ENCODE measurements at places on chromosomes 5 and 9.

DNA sequence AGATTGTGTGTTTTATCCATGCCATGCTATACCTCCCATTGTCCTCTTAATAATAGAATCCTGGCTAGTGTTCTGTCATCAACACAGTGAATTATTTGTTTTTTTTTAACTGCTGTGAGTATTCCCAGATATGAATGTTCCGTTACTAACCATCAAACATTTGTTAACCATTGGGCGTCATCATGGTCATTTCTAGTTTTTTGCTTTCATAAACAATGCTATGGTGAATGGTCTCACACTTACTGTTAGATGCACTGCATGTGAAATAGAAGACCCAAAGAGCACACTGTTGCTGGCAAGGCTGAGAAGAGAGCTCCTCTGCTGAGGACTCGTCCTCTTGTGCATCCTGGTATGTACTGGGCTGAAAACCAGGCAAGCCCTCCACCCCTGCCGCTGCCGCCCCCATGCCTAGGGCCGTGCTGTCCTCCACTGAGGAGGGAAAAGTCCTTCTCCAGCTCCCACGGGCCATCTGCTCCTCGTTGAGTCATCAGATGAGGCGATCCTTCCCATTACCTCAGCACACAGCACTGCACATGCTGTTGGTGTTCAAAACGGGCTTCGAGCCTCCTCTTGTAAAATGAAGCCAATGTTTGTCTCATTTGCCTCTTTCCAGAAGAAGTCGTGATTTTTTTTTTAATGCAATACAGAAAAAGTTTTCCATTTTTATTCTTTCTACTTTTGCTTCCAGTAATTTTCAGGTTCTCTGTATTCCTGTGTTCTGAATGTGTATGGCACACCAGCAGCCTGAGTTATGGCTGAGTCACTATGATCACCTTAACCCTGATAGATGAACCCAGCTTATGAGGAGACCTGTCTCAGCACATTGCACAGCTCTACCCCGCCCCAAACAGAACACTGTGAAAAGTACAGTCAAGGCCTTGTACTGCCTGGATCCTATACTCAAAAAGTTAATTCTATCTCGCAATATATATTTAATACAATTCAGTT is 219.0 kb downstream of the AOPEP start:
- DNase-seq: no peak

DNA sequence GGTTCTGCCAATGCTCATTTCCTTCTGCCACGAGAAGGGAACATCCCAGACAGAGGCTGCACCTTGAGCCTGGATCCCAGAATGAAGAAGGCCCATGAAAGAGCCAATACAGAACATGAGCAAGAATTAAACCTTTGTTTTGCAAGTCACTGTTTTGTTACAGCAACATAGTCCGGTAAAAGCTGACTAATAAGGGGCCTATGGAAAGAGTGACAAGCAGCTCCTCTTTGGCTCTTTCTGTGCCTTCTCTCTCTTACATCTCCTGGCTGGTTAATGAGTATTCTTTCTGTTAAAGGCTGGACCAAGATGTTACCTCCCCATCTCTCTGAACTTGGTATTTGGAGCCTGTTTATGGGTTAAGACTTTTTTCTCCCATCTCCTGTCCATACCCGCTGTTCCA is 10.8 kb downstream of the GFRA3 start:
- DNase-seq: no peak

GRCh38 chr9:34171753-34172535 is 6.9 kb upstream of the UBAP1 start:
- peak; percentile 53 for DNase-seq

DNA sequence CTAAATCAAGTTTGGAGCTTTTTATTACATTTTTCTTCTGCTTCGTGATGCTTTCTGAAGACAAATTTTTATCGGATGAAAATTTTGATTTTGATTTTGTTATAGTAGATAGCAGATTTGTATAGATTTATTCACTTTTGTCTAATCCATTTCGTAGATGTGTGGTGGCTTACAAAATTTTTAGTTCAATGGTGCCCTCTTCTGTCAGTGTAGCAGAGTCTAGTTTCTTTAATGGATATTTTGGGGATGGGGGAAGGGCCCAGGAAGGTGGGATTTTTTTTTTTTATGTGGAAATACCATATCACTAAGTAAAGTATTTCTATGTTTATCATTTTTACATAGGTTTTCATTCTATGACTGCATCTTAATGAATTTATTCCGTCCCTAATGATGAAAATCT is 259.9 kb upstream of the TARS1 start:
- DNase-seq: peak; percentile 38

GRCh38 chr9:5971740-5972139 is 43.7 kb downstream of the RANBP6 start:
- DNase-seq: no peak

DNA sequence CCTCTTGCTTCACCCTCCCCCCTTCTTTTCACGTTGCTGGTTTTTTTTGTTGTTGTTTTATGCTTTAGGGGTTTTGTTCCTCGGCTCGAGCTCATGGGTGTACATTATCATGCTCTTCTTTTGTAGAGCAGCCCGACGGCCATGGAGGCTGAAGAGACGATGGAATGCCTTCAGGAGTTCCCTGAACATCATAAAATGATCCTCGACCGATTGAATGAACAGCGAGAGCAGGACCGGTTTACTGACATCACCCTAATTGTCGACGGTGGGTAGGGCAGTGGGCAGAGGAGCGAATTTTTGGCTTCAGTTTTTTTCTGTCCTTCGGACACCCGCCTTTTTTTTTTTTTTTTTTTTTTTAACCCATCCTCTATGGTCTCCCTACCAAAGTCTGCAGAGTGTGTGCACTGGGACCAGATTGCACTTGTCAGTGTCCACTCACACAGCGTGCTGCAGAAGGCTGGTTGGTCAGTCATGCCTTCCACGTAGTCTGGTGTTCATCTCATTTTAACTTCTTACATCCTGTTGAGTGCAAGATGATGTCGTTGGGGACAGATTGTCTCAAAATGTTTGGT is 1.3 kb downstream of the ZNF131 start:
- DNase-seq: peak; percentile 44

GRCh38 chr9:107180206-107180605 is 102.9 kb upstream of the RAD23B start:
- no peak for DNase-seq

GRCh38 chr9:87478226-87478992 is 19.3 kb upstream of the DAPK1 start:
- DNase-seq: no peak

- DNase-seq: no peak
Observed at GRCh38 chr9:36948051-36948450, 86.0 kb downstream of the PAX5 start.

GRCh38 chr5:14135621-14136020 is 7.5 kb upstream of the TRIO start:
- no peak for DNase-seq

- no peak for DNase-seq
Observed at GRCh38 chr5:63089147-63089546, 510.5 kb downstream of the LRRC70 start.

GRCh38 chr5:1279443-1280151 is 15.3 kb downstream of the TERT start:
- DNase-seq: no peak

DNA sequence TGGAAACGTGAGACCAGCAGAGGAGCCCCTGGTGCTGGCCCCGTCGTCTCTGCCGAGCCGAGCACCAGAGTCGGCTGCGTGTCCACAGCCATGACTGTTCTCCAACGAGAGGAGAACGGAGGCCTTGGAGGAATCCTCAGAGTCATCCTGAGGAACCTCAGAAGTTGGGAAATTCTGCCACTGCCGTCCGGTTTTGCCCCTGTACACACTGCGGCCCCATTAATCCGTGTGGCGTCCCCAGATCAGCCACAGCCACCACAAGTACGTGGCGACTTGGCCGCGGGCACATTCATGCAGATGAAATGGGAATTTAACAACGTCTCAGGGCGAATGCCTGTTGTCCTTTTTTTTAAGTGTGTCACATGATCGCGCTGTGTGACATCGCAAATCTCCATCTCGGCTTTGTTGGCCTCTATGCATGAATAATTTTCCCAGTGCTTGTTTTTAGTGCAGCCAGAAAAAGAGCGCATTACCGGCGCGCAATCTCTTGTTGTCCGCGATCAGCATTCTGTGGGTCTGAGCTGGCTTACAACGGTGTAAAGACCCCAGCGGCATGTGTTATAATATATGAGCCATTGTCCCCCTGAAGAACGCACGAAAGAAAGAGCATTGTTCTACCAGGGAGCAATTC is 323.0 kb upstream of the IRX4 start:
- no peak for DNase-seq

- no peak for DNase-seq
Observed at GRCh38 chr9:79049371-79049770, 522.4 kb upstream of the TLE4 start.

DNA sequence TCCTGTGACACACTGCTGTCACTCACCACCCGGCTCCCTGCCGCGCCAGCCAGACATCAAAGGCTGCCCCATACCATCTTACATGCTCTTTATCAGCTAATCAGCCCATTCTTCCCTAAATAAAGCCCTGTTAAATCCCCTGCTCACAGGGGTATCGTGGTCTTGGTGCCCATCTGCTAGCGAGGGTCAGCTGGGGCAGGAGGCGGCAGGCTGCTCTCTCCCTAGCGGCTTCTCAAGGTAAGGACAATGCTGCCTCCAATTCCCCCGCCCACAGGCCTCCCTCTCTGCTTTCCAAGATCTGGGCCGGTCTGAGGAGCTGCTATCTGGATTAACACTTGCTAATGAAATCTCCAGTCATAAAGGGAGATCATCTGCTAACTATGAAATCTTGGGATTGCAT is 26.8 kb downstream of the BARHL1 start:
- DNase-seq: no peak

DNA sequence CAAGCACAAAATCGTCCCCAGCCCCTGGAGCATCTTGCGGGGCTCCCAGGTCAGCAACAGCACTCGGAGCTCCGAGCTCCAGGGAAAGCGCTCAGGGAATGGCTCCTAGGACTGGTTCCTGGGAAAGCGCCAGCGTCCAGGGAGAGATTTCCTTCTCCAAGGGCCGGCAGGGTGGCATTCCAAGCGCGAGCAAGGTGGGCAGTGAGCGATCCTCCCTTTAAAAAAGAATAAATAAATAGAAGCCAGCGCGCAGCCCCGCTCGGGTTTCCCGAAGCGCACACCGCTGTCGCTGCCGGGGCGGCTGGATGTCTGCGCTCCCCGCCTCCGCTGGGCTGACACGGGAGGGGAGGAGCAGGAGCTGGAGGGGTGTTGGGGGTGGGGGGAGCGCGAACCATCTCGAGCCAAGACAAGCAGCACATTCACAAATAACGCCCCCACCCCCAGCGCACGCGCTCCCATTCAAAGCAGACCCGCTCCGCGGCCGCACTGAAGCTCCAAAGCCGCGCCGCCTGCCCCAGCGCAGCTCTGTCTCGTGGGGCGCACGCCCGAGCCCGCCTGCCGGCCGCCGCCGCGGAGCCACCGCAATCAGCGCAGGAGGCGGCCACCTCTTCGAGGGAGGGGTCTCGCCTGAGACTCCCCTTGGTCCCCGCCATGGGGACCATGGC is 327.4 kb downstream of the SH3GL2 start:
- DNase-seq: no peak

DNA sequence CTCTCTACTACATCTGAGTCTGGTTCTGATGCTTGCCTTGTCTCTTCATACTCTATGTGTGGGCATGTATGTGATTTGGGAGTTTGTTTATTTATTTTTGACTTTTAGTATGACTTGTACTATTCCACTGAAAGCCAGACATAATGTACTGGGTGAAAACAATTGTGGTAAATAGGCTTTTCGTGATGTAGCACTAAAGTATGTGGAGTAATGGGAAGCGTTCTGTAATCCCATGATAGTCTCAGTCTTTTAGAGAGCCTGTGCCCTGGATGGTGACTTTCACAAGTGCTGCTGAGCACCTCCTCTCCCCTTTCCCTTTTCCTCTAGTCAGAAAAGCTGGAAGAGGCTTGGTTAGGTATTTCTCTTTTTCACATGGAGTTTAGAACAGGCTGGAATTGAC is 85.8 kb upstream of the S1PR3 start:
- DNase-seq: no peak

- DNase-seq: no peak
Observed at GRCh38 chr9:120770931-120771330, 22.3 kb downstream of the FBXW2 start.

DNA sequence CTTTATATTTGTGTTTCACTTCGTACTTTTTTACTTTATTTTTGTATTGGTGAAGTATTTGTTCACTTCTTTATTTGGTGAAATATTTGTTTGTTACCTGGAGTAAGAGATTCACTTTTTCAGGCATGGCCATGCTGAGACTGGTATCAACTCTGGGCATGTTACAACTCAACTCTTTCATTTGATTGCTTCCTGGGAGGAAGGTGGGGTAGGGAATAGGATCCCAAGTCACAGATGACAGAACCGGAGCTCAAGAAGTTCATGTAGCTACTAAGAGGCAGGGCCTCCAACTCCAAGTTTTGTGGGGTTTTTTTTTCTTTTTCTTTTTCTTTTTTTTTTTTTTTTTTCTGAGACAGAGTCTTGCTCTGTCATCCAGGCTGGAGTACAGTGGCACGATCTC is 6.1 kb upstream of the ADGRD2 start:
- DNase-seq: no peak

DNA sequence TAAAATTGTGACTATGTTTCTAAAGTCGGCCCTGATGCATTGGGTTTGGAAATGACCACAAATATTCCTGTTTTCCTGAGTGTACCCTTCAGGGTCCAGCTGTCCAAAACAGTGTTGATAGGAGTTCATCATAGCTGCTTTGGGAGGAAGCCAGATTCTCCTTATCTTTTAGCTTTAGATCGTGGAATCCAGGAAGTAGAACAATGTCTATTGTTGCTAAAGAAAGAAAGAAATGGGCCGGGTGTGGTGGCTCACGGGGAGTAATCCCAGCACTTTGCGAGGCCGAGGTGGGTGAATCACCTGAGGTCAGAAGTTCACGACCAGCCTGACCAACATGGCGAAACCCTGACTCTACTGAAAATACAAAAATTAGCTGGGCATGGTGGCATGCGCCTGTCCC is 9.5 kb downstream of the CAVIN4 start:
- DNase-seq: no peak

GRCh38 chr9:138098908-138099791 is 221.6 kb downstream of the CACNA1B start:
- DNase-seq: no peak

DNA sequence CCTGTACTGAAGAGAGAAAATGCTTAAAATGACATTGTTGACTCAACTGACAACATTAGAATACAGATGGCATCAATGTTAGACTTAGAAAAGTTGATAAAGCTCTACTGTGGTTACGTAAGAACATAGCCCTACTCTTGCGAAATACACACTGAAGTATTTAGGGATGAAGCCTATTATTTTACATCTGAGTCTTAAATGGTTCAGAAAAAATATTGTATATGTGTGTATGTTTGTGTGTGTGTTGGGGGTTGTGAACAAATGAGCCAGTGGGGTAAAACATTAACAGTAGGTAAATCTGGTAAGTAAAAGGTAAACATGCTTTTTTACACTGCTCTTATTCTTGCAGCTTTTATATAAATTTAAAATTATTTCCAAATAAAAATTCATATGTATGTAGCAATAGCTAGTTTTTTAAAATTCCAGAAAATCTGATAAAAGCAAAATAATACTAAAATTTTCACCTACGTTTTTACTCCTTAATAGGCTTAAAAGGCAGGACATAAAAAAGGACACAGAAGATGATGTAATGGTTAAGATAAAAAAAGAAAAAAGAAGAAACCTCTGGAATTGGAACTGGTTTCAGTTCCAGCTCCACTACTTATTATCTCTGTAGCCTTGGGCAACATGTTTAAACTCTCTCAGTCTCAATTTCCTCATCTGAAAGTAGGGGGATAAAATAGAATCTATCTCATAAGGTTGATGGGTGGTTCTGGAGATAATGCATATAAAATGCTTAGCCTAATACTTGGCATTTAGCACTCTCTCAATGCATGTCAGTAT is 44.3 kb downstream of the GARNL3 start:
- DNase-seq: no peak

GRCh38 chr9:87292449-87293191 is 205.0 kb upstream of the DAPK1 start:
- no peak for DNase-seq

- DNase-seq: no peak
Observed at GRCh38 chr5:19927919-19928318, 60.1 kb downstream of the CDH18 start.
